ENCODE measurements at places on chromosomes 5 and 9. TPM values are rescaled to one million over a fixed set of nuclear protein-coding genes. Genes with fewer than 3 reads are reported as not detected.

TSPAN17 gene
- 51.0 TPM for total RNA-seq

CER1 gene
- 2.4 TPM for total RNA-seq

SHROOM1 gene
- 4.3 TPM for total RNA-seq

TNFSF8 gene
- not detected for total RNA-seq
